ENCODE measurements at places on chromosomes 11 and 22. TPM values are rescaled to one million over a fixed set of nuclear protein-coding genes. Genes with fewer than 3 reads are reported as not detected.

DNA sequence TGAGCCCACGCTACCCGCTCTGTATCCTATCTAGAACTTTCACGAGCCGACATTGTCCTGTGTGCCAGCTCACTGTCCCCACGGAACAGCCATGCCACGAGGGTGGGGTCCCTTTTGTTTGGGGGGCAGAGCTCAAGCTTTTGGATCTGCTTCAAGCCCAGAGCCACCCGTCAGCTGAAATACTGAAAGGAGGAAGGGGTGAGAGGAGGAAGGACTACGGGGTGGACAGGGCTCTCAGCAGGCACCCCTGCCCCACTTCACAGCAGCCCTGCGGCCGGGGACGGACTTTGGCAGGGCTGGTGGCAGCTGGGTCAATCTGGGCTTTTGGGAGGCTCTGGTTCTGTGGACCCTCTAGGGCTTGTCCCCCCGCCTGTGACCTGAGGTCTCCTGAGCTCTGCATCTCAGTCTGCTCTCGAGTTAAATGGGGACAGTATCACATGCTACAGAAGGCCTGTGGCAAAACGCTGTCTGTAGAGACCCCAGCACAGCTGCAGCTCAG lies 30.0 kb upstream of the MUC5AC start:
- DNase-seq, result no peak

DNA sequence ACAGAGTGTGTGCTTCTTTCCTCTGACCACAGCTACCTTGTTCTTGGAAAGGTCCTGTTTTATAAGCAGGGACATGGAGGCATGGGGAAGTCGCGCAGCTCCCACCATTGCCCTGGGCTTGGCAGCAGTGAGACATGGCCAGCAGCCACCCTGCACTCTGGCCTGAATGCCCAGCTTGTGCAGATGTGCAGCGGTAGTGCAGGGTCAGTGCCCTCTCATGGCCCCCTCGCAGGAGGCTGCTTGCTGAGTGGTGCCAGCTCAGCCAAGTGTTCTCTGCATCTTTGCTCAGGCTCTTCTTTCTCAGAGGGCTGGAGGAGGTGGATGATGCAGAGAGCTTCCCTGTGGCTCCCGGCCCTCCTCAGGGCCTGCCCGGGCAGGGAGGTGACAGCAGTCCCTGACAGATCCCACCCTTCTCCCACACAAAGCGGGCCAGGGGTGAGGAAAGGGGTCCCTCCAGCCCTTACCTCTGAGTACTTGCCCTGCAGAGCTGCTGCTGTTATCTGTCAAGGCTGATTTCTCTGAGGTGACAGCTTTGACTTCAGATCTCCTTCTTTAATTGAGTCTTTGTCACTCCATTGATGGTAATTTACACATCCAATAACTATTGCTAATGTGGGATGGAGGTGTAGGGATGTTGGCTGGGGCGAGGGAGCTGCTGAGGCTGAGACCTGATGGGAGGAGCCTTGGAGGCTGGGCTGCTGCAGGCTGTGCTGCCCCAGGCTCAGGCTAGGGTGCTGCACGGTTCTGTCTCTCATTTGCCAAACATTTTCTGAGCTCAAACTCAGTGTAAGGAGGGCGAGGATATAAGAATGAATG lies 47.4 kb upstream of the B3GAT1 start:
- DNase-seq, result no peak

- no peak for DNase-seq
Measured at GRCh38 chr22:24977370-24978221, 25.1 kb downstream of the KIAA1671 start.

DNA sequence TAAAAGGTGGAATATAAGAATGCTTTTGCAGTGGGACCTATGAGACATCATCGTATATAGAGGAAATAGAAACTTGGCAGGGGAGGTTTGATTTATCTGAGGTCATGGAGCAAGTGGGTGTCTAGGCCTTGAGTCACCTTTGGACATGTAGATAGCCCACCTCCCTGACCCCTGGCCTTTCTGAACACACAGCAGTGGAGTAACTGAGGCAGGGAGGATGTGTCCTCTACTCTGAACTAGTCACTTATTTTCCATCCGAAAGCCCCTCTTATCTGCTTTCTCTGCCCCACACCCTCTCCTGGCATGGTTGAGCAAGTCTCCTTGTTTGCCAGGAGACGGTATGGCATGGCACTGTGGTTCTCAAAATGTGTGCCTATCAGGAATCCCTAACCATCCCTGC lies 7.9 kb downstream of the CD82 start:
- no peak for DNase-seq

GRCh38 chr11:108961095-108961494 lies 296.2 kb downstream of the DDX10 start:
- DNase-seq, result no peak

- DNase-seq, result no peak
Measured at GRCh38 chr11:119479685-119480275, 56.8 kb upstream of the THY1 start.

GRCh38 chr11:26993965-26994457 lies at the start of gene FIBIN:
Gene FIBIN (plus strand): TSS chr11:26994112. CDS start chr11:26994527, 415 bp downstream.
- DNase-seq, result no peak

SYTL2 gene
- 26.0 TPM for total RNA-seq

GRCh38 chr11:64368673-64369074 lies 9.7 kb downstream of the RPS6KA4 start:
- no peak for DNase-seq

DNA sequence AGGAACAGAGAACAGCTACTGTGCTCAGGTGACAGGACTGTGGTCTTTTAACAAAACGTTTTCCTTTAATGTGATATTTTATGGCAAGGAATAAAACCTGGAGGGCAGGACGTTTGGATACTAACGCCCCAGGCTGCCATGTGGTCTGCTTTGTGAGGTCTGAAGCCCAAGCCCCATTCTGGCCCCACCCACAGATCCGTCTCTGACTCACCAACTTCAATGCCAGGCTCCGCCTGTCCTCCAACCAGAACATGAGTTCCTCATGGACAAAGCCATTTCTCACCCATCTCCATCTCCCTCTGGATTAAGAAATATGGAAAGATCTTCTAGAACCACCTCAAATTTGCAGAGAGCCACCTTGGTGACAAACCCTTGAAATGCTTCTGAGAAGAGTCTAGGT lies 148.8 kb downstream of the CRYBB2 start:
- DNase-seq, result no peak

- no peak for DNase-seq
Measured at GRCh38 chr11:125728969-125729368, 17.1 kb upstream of the PATE1 start.

OR52I2 gene
- not detected for total RNA-seq

DNA sequence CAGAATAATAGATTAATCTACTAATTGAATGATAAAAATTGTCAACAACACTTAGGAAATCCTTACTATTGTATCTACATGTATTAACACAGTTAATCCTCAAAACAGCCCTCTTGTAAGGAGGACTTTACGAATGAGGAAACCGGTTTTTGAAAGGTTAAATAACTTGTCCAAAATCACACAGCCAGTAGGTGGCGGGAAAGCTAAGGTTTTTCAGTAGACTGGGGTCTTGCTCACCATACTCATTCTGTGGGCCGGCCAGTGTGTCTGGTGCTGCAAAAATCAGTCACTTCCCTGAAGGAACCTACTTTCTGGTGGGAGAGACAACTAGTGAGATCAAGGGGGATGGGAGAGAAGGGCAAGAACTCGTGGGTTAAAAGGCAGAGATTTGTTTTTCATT lies 3.8 kb downstream of the DCPS start:
- no peak for DNase-seq

CXCR5 gene
- total RNA-seq, result 3.5 TPM

- no peak for DNase-seq
Measured at GRCh38 chr11:123168955-123169484, 26.0 kb downstream of the CLMP start.

TMEM121B gene
- total RNA-seq, result 0.08 TPM

DNA sequence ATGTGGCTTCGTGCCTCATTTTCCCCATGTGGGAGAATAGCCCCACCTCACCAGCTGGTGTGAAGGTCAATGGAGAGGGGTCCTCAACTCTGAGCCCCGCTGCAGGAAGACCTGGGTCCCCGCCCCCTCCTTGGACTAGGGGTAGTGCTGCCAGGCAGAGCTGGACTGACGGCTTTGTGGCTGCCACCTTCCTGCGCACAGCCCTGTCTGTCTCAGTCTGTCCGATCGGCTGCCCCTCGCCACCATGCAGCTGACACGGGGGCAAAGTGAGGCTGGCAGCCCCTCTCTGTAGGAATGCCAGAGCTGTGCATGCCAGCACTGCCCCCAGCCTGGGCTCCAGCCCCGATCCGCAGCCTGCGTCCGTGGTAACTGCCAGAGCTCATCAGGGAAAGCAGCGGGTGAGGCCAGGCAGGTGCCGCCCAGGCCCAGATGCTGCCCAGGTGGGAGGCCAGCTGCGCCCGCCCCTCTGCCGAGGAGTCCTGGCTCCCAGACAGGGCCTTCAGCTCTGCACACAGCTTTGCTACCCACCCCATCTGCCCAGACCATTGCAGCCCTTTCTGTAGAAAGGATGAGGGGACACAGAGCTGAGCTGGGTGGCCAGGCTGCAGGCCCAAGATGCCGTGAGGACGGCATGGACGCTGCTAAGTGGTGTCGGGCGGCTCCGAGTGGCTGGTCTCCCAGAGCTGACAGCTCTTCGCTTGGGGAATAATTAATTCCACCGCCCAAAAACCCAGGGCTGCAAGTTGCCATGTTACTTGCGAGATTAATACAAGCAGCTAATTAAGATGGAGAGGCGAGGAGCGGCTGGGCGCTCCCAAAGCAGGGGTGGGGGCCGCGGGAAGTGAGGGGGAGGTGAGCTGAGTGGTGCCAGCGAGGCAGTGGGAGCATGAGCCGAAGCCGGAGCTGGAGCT lies 19.5 kb upstream of the FLRT1 start:
- no peak for DNase-seq

DNA sequence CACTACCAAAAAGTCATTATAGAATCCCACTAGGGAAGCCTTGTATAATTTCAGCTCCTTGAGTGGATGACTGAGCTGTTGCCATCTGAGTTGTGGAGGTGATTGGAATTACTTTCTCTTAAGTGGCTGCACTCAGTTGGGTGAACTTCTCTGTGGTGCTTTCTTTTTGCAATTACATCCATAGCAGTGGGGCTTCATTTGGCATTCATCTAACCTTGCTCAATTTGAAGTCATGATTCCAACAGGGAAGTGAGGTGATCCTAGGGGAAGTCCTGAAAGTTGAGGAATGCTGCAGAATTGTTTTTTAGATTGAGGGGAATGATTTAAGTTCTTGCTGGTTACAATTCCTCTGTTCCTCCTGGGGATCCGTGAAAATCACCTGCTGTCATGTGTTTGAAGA lies 39.6 kb downstream of the ARHGAP42 start:
- no peak for DNase-seq

FOLR2 gene
- 1.0 TPM for total RNA-seq

GRCh38 chr22:29457730-29458129 lies 19.3 kb downstream of the RFPL1 start:
- no peak for DNase-seq

CCDC89 gene
- 0.91 TPM for total RNA-seq

- no peak for DNase-seq
Measured at GRCh38 chr11:64758330-64759079, 1.3 kb downstream of the PYGM start.

DNA sequence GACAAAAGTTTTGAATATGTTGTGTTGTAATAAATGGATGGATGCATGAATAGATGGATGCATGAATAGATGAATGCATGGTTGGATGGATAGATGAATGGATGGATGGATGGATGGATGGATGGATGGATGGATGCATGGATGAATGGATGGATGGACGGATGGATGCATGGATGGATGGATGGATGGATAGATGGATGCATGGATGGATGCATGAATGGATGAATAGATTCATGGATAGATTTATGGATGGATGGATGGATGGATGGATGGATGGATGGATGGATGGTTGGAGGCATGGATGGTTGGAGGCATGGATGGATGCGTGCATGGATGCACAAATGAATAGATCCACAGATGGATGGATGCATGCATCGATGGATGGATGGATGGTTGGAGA lies 623.2 kb upstream of the B3GAT1 start:
- no peak for DNase-seq

ARCN1 gene
- 106 TPM for total RNA-seq

DNA sequence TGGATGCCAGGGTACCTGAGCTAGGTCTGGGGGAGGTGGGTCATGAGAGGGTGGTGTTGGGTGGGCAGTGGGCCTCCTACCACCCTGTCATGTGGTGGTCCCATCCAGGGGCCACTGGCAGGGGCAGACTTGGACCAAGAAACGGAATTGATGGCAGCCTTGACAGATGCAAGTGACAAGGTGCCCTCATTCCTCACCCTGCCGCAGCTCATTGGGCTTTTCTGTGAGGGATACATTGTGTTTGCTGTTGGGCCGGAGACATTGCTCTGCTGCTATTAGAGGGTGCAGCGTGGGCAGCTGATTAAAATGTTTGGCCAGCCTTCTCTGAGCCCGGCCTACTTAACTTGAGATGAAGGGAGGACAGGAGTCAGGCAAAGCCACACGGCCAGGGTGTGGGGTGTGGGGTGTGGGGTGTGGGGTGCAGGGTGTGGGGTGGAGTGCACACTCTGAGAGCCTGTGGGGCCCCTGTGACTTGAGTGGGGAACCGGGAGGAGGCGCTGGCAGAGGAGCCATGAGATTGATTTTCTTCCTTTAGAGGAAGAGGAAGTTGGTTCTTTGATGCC lies 351.5 kb downstream of the TBC1D22A start:
- DNase-seq, result no peak

- DNase-seq, result no peak
Measured at GRCh38 chr22:48332438-48333322, 1495.0 kb downstream of the BRD1 start.

- DNase-seq, result no peak
Measured at GRCh38 chr11:128359515-128359914, 227.8 kb downstream of the ETS1 start.

OSBP2 gene
- 1.3 TPM for total RNA-seq

DNA sequence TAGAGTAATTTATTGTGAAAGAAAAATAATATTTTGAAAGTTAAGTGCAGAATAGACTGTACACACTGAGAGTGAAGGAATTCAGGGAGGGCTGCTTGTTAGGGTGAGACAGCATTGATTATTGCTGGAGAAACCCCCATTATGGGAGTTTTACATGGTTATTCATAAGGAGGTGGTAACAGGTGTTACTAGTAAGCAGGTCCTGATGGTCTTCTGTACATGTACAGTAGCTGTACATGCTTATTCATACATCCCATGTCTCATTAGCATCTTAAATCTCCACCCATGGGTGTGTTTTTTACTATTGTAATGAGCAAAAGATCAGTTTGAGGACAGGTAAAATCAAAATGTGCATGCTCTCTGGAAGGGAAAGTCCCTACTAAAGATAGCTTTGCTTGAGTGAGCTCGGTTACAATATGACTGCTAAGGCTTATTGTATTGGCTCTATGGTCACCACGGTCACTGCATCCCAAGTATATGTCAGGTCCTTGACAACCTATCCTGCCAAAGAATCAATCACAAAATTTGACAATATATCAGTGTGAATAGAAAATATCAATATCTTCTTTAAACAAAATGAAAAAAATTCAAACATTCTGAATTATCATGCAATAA lies 6.2 kb downstream of the KDM4F start:
- no peak for DNase-seq

GRCh38 chr22:25651332-25652085 lies 87.0 kb downstream of the GRK3 start:
- DNase-seq, result no peak

GRCh38 chr11:26329206-26329605 lies 2.7 kb upstream of the ANO3 start:
- DNase-seq, result no peak

GRCh38 chr22:50670914-50671538 lies 1.6 kb upstream of the SHANK3 start:
- no peak for DNase-seq

Data from naive thymus-derived CD8-positive, alpha-beta T cell (primary cell).